ENCODE measurements at places on chromosomes 12 and 14.

GRCh38 chr12:117874842-117875434 lies 93.9 kb downstream of the KSR2 start:
- DNase-seq = no peak

GRCh38 chr14:74867673-74868072 lies 8.3 kb downstream of the PROX2 start:
- DNase-seq = no peak

DNA sequence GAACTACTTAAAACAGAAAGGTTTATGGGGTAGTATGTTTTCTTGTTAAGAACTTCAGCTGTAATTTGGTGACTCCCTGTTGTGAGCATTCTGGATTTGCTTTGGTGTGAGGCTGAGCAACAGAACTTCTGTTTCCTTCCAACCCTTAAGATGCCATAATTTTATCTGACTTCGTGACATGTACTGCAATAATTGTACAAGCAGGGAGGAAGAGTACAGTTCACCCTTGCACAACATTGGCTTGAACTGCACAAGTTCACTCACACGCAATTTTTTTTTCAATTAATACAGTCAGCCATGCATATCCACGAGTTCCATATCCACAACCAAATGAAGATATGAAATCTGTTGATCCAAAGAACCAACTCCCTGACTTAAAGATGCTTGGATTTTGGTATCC lies 42.9 kb upstream of the ANKS1B start:
- no peak for DNase-seq

DNA sequence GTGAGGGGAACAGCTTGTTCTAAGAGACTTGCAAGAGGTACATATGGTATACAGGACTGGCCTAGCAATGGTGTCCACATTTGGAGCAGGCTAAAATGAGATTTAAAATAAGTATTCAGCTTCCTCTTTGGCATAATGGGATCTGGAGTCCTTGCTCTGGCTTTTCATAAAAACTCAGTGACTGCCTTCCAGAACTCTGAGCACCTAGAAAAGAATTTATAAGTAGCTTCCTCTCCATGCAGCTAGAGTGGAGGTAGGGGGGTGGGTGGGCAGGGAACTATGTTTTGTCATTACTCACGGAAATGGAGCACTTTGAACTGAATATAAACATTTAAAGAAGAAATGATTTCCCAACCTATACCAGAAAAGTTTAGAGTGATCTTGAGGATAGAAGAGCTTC lies 3.3 kb upstream of the C12orf71 start:
- no peak for DNase-seq

DNA sequence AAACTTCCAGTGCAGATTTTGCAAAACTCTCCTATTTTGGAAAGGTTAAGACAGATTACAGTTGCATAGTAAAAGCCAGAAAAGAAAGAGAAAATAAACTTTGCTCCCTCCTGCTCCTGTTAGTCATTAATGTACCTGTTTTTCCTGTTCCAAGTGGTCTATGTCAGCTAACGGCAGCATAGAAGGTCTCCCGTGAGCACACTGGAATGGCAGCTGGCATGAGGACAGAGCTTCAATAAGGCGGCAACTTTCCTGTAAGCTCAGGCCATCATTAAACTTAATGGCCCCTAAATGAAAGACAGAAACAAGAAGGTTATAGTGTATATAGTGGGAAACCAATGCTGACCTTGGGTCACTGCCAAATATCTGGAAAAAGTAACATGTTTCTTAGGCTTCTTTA lies 16.0 kb downstream of the EIF2B2 start:
- DNase-seq = no peak

DNA sequence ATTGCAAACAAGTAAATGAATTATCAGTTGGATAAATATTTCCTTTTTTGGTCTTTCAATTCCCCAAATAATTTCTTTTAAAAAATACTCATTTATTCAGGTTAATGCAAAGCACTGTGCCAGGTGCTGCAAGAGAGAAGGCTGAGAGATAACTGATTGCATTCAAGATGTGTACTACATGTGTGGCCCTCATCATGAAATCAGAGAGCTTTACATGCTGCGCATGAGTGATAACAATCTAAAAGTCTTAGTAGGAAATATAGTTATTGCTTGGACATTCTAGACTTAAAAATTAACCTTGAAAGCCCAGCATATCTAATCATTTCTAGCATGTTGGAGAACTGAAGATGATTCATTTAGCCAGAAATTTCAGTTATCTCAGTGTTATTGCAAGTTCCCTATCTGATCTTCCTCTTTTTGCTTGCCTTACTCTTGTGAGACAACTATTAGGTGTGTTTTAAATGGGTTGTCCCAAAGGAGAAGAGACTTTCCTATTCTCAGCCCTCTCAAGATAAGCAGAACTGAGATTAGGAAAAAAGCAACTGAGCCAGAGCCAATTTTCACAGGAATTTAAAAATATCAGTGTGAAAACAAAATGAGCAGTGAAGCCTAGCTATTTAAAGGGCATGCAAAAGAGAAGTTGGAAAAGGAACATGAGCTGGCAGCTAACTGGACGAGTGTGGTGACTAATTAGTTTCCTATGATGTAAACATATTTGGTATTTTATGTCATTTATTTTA lies 60.9 kb downstream of the PLEKHA5 start:
- DNase-seq = no peak

- no peak for DNase-seq
Measured at GRCh38 chr12:47868041-47868440, 36.8 kb downstream of the VDR start.

- DNase-seq = no peak
Measured at GRCh38 chr12:69985656-69986055, 160.6 kb downstream of the MYRFL start.

GRCh38 chr12:6074979-6075585 lies 49.4 kb downstream of the VWF start:
- DNase-seq = no peak

DNA sequence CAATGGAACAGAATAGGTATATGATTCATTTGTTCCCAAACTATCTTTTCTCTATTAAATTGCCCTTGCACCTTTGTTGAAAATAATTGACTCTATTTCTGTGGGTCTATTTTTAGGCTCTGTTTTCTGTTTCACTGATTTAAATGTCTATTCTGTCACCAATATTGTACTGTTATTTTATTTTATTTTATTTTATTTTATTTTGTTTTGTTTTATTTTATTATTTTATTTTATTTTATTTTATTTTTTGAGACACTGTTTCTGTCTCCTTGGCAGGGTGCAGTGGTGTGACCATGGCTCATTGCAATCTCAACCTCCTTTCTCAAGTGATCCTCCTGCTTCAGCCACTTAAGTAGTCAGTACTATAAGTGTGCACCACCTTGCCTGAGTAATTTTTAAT lies 34.9 kb downstream of the OR4N2 start:
- DNase-seq = no peak

DNA sequence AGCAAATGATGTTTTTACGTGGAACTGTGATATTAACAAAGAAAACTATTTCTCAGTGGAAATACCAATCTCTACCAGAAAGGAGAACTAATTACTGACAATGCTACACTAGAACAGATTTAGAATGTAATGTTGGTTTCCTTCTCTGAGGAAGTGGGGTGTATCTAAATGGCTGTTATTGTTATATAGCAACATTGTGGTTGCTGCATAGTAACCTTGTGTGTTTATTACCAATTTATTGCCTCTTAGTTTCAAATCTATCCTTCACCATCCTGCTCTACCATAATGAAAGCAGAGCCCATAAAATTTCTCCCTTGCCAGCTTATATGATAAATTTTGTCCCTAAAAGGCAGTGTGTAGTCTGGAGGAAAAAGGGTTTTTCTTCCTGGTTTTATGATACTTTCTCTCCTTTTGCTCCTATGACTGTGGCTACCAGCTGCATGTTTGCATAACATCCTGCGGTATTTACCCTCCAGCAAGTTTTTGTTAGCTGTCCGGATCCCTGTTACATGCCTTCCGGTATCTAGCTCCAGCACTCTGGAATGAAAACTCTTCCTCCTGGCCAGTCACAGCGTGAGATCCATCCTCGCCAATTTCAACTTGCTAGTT lies 5.7 kb upstream of the KLRK1 start:
- DNase-seq = no peak

- no peak for DNase-seq
Measured at GRCh38 chr12:67433385-67434175, 164.4 kb downstream of the CAND1 start.

DNA sequence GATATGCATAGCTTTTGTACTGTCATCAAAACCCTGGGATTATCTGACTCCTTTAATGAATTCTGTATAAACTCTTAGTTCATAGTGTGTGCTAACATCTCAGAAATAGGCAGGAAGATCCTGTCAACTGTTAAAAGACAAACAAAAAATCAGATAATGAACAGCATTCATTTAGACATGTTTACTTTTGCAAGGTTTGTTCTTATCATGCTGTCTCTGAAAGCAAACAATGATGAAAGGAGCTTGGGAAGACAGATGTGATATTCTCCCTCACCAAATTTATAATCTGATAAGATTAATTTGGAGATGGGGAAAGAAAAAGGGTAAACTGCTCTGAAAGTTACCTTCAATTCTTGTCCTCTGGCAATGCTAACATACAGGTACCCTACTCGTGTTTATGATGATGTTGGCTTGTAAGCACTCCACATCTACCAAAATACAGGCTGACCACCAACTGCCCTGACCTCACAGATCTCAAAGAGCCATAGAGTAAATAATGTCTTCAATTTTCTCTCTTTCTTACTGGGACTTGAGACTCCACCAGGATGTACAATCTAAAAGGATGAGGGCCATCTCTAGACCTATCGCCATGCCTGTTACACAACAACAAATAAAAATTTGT lies 233.8 kb downstream of the SSPN start:
- DNase-seq = no peak

DNA sequence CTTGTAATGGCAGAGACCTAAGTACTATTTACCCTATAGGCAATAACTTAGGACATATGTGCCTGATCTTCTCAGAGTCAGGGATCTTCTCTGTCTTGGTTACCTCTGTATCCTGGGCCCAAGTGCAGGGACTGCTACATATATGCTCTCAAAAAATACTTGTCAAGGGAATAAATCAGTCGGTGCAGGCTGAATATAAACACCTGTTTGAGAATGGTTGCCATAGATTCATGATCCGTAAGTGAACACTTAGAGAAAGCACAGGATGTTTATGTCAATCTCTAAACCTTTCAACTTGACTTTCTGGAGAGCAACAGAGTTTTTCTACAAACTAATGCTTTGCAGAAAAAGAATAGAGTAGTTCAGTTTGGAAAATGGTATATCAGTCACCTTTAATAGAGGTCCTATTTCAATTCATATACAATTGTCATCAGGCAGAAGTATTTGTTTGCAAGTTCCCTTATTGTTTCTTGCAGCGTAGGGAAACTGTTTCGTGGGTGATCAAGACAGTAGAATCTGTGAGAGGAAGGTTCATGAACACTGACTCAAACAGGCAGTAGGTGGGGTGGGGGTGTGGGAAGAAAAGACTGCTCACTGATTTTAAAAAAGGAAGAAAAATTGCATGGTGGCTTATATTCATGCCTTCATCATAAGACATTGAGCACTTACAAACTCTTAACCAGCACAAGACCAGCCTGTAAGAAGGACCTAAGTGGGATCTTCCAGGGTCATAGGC lies 6.0 kb upstream of the UBE2N start:
- DNase-seq = no peak

GRCh38 chr12:29945904-29946303 lies 162.2 kb upstream of the TMTC1 start:
- DNase-seq = no peak

GRCh38 chr14:91303091-91303923 lies 58.8 kb upstream of the GPR68 start:
- DNase-seq = no peak

DNA sequence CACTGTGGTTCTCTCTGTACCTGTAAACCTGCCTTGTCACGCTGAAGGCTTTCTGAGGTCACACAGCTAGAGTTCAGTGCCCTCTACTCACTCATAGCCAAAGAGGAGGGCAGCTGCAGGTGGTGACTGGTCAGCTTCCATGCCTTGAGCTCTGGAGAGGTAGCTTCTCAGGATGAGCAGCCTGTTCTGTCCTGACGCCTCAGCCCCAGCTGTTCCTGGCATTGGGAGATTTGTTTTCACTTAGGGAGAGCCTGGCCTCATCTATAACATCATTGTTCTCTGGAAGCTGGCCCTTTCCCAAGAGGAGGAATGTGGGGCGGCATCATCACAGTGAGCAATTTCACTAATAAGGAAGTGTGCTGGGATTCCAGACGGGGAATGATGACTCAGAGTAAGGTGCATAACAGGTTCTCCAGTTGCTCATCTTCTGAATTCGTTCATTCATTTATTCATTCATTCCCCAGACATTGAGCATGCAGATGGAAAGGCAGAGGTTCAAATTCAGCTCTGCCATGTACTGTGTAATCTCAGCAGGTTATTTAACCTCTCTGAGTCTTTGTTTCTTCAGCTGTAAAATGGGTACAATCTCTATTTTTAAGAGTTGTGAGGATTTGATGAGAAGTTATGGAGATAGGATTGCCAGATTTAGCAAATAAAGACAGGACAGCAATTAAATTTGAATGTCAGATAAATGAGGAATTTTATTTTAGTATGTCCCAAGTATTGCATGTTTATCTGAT lies 255.8 kb upstream of the CRY1 start:
- DNase-seq = no peak

DNA sequence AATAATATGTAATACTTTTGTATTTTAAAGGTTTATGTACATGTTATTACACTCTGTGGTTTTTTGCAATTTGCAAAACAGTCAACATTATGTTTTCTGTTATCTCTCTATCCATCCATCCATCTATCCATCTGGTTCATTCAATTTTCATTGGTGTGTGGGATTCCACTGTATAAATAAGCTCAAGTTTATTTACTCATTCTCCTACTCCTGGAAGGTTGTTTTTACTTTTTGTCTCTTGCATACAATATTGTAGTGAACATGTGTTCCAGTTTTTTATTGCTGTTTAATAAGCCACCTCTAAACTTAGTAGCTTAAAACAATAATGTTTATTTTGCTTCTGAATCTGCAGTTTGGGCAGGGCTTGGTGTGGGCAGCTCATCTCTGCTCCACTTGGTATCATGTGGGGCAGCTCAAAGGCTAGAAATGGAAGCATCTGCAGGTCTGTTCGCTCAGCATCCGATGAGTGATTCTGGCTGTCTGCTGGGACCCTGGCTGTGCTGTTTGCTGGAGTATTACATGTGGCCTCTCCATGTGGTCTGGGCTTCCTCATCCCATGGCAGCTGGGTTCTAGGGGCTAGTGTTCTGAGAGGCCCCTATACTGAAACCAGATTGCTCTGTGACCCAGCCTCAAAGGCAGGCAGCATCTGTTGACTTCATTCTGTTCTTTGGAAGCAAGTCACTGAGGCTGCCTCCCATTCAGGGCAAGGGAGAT lies 98.8 kb downstream of the SLC25A47 start:
- DNase-seq = no peak

DNA sequence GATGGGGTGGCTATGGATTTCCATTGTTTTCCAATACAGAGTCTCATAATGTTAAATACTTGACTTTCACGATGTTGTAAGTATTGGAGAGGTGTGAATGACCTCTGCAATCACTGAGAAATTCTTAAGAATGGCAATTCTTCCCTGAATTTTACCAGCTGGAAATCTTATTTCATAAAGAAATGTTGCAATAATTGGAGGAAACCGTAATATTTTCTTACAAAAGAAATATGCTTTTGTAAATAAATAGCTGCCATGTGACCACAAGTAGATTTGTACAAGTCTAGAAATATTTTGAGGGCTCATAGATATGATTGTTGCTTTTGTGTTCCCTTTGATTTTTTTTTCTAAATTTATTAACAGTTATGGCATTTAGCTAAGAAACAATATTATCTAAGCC lies 308.7 kb upstream of the ATP2B1 start:
- DNase-seq = no peak

GRCh38 chr12:74482115-74482514 lies 55.5 kb upstream of the ATXN7L3B start:
- no peak for DNase-seq

Measured in cerebellar nuclear complex (tissue), 1 donor.